ENCODE measurements at places on chromosomes 6 and 20.

DNA sequence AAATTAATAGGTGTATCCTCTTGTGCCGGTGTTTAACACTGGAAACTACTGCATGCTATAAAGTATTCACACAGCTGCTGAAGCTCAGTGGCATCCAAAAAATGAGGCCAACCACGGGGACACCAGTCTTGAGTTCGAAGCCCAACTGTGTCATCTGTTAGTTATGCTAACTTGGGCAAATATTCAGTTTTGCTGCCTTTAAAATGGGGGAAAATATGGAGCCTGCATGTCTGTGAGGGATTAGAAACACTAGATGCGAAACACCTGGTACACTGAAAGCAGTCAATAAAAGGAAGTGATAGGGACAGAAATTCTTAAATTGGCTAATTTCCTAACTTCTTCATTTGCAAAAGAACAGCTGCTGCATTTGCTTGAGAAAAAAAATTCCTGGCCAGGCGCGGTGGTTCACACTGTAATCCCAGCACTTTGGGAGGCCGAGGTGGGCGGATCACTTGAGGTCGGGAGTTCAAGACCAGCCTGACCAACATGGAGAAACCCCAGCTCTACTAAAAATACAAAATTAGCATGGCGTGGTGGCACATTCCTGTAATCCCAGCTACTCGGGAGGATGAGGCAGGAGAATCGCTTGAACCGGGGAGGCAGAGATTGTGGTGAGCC, 36.6 kb upstream of the MLIP start:
- no peak for DNase-seq

- DNase-seq = peak; percentile 55
Measured at GRCh38 chr20:17571153-17571527, 1.3 kb downstream of the DSTN start.

GRCh38 chr6:132964101-132964867, 149.9 kb downstream of the RPS12 start:
- DNase-seq = peak; percentile 96

DNA sequence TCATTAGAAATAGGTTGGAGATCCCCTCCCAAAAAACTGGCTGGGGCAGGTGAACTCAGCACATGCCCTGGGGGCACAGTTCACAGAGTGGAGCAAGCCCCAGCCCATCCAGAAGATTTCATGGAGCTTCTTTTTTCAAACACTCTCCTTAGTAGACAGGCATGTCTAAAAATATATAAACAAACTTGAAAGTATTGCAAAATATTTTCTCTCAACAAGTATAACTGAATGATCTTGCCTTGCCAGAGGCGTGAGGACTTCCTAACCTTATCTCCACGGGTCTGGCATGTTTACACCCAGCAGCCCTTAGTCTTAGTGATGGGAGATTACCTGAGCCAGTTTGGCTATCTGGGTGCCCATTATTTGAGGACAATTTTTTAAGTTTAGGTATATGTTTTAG, 107.1 kb downstream of the QRSL1 start:
- DNase-seq = no peak

GRCh38 chr20:8518878-8519277, 386.8 kb downstream of the PLCB1 start:
- DNase-seq = no peak

GRCh38 chr6:169093770-169094551, 159.7 kb downstream of the THBS2 start:
- no peak for DNase-seq

DNA sequence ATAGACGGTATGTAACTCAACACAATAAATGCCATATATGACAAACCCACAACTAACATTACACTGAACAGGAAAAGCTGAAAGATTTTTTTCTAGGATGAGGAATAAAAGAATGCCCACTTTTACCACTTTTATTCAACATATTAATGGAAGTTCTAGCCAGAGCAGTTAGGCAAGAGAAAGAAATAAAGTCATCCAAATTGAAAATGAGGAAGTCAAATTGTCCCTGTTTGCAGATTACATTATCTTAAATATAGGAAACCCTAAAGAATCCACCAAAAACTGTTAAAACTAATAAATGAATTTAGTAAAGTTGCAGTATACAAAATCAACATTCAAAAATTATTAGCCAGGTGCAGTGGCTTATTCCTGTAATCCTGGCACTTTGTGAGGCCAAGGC, 24.6 kb upstream of the ADGB start:
- no peak for DNase-seq

GRCh38 chr6:134288538-134289203, 29.2 kb downstream of the SGK1 start:
- peak; percentile 12 for DNase-seq
